ENCODE measurements at places on chromosomes 3 and 15. TPM values are rescaled to one million over a fixed set of nuclear protein-coding genes. Genes with fewer than 3 reads are reported as not detected.

Gene MESP1
- polyA plus RNA-seq = 2.1 TPM

- peaks cover 27% of the 10 kb centered on the region for H3K4me1 ChIP-seq
- no peak for DNase-seq
- H3K27me3 ChIP-seq = no peaks in the 10 kb centered on the region
These were observed 1.1 kb downstream of the NPTN start for GRCh38 chr15:73631915-73632669.

Gene KCNMB2
- polyA plus RNA-seq = 38.0 TPM

DNA sequence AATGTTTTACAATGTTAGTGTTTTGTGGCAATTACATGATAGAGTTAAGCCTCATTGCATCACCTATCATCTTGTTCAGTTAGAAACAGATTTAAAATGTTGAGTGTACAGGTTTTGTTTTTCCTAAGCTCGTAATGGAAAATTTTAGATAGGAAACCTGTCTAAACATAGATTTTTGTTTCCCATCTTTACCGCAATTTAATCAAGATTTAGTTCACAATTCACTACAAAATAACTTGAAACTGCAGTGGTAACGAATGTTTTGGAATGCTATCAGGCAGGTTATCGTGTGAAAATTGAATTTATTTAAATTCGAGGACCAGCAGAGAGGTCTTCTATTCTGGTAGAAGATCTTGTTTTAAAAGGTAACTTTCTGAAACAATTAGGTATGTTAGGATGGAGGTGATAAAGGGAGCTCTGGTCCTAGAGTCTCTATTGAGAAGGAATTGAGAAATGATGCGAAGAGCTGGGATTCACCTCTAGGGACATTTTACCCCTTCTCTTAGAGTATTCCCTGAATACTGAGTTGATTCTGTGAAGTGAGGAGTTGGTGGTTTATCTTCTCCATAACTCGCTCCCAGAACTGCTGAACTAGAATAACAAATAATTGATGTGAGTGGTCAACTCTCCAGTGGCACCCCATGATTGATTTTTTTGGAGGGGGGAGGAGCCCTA lies 1.4 kb downstream of the DOCK3 start:
- H3K27me3 ChIP-seq = no peaks in the 10 kb centered on the region
- no peak overlapping the region for H3K4me3 ChIP-seq
- no peaks in the 10 kb centered on the region for H3K36me3 ChIP-seq
- no peak overlapping the region for H3K27ac ChIP-seq
- H3K4me1 ChIP-seq = no peaks in the 10 kb centered on the region
- DNase-seq = no peak

GRCh38 chr15:93126148-93126547 lies 37.1 kb upstream of the RGMA start:
- H3K27ac ChIP-seq = no peak overlapping the region
- H3K36me3 ChIP-seq = no peaks in the 10 kb centered on the region
- H3K4me3 ChIP-seq = no peak overlapping the region
- DNase-seq = no peak
- no peaks in the 10 kb centered on the region for H3K4me1 ChIP-seq

- no peak overlapping the region for H3K4me3 ChIP-seq
- H3K36me3 ChIP-seq = no peaks in the 10 kb centered on the region
These were observed 10.4 kb downstream of the CLDN11 start for GRCh38 chr3:170429050-170429449.

Gene LRRIQ4
- not detected for polyA plus RNA-seq

Gene TASOR
- polyA plus RNA-seq = 18.5 TPM

- no peak for DNase-seq
- H3K27ac ChIP-seq = no peak overlapping the region
- H3K4me1 ChIP-seq = peaks cover 4% of the 10 kb centered on the region
- H3K36me3 ChIP-seq = no peaks in the 10 kb centered on the region
- H3K27me3 ChIP-seq = no peaks in the 10 kb centered on the region
These were observed 36.0 kb downstream of the SLC25A26 start for GRCh38 chr3:66256806-66257205.

GRCh38 chr3:154584041-154584440 lies 154.1 kb upstream of the GPR149 start:
- H3K4me1 ChIP-seq = no peaks in the 10 kb centered on the region
- no peak for DNase-seq
- no peak overlapping the region for H3K4me3 ChIP-seq
- no peaks in the 10 kb centered on the region for H3K36me3 ChIP-seq
- no peak overlapping the region for H3K27ac ChIP-seq

DNA sequence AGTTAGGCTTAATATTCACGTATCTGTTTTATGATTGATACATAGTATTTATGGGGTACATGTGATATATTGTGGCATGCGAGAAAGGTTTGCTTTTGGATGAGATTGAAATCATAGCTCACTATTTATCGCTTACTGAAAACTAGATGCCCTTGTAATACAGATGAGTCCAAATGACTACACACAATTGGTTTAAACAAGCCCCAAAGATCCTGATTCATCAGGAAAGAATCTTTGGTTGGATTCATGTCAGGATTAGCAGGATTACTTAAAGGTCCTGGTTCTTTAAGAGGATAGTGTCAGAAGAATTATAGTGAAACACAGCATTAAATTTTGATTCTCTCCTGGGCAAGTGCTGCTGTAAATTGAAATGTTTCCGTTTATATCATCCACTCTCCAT lies 18.6 kb upstream of the AADAC start:
- DNase-seq = no peak
- H3K4me1 ChIP-seq = peaks cover 26% of the 10 kb centered on the region
- no peaks in the 10 kb centered on the region for H3K36me3 ChIP-seq
- no peaks in the 10 kb centered on the region for H3K27me3 ChIP-seq
- no peak overlapping the region for H3K27ac ChIP-seq

DNA sequence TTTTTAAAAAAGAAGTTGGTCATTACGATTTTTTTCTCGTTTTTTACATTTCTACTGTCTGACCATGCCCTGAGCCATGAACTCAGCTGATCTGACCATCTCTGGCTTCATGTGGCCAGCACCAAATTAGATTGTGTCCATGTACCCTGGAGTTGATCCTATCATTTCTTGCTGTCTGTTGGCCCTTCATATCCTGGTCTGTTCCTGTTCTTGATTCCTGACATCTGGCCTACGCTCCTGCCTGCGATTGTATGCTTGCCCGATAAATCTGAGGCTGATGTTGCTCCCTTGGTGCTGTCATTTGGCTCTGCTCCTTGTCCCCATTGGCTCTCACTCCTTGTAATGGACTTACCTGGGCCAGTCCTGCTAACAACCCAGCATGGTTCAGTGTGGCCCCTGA lies 89.8 kb upstream of the IGSF10 start:
- no peaks in the 10 kb centered on the region for H3K27me3 ChIP-seq
- no peaks in the 10 kb centered on the region for H3K4me1 ChIP-seq
- no peak overlapping the region for H3K4me3 ChIP-seq
- no peaks in the 10 kb centered on the region for H3K36me3 ChIP-seq
- H3K27ac ChIP-seq = no peak overlapping the region

GRCh38 chr3:100189444-100189964 lies 71.3 kb upstream of the TBC1D23 start:
- H3K36me3 ChIP-seq = no peaks in the 10 kb centered on the region
- H3K4me1 ChIP-seq = no peaks in the 10 kb centered on the region
- H3K4me3 ChIP-seq = no peak overlapping the region
- H3K27ac ChIP-seq = no peak overlapping the region

GRCh38 chr3:176785171-176785570 lies 412.1 kb downstream of the TBL1XR1 start:
- no peaks in the 10 kb centered on the region for H3K27me3 ChIP-seq
- DNase-seq = no peak
- no peaks in the 10 kb centered on the region for H3K36me3 ChIP-seq
- H3K4me1 ChIP-seq = no peaks in the 10 kb centered on the region
- H3K27ac ChIP-seq = no peak overlapping the region

GRCh38 chr3:107508331-107508730 lies 14.4 kb upstream of the BBX start:
- no peaks in the 10 kb centered on the region for H3K4me1 ChIP-seq
- no peaks in the 10 kb centered on the region for H3K27me3 ChIP-seq
- no peaks in the 10 kb centered on the region for H3K36me3 ChIP-seq
- H3K4me3 ChIP-seq = no peak overlapping the region

Gene TMEM44
- 7.4 TPM for polyA plus RNA-seq

- no peaks in the 10 kb centered on the region for H3K36me3 ChIP-seq
- H3K4me1 ChIP-seq = no peaks in the 10 kb centered on the region
- DNase-seq = no peak
- H3K27me3 ChIP-seq = no peaks in the 10 kb centered on the region
These were observed 10.0 kb upstream of the FILIP1L start for GRCh38 chr3:100124201-100124761.

DNA sequence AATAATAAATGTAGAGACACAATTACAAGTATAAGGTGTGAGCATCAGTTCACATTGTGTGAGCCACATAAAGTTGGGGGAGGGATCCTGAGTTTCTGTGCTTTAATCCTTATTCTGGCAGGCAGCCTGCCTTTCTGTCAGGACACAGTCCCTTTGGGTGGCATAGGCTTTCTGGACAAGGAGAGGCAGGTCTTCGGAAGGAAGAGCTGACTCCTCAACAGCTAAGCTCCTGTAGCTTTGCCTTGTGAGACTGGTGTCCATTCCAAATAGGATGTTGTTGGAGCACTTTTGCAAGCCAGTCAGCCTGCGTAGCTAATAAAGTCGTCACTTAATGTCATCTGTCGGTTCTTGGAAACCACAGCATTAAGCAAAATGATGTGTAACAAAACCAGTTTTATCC lies 151.9 kb upstream of the MCTP2 start:
- H3K27ac ChIP-seq = no peak overlapping the region
- H3K4me1 ChIP-seq = no peaks in the 10 kb centered on the region
- no peaks in the 10 kb centered on the region for H3K27me3 ChIP-seq
- H3K4me3 ChIP-seq = no peak overlapping the region
- DNase-seq = no peak

DNA sequence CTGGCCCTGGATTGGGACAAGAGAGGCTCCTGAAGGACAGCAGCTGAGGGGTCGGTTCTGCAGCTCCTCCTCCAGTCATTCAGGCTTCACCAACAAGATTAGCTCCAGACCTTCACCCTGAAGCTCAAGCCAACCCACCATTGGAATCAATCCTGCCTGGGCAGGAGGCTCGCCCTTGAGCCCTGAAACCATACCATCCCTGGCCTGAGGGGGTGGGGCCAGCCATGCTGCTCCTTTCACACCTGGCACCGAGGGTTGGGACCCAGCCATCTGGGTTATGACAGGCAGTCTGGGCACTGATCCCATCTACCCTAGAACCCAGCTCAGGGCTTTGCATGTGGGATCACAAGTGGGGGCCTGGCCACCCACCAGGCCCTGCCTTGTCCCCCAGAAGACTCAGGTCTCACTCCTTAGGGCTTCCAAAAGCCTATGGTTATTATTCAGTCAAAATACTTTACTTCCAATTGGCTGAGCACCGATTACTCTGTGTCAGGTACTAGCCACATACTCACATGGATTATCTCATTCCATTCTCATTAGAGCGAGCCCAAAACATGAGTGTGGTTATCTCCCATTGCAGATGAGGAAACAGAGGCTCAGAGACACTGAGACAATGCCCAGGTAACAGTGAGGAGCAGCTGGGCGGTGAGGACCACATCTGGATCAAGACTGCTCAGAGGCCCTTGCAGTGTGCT lies 3.1 kb downstream of the ABHD14B start:
- peaks cover 15% of the 10 kb centered on the region for H3K4me1 ChIP-seq
- no peaks in the 10 kb centered on the region for H3K27me3 ChIP-seq
- H3K4me3 ChIP-seq = no peak overlapping the region
- peak overlapping the region; percentile 54 for H3K27ac ChIP-seq
- DNase-seq = peak; percentile 85

Gene GOLGA8T
- 0.21 TPM for polyA plus RNA-seq

- H3K4me3 ChIP-seq = no peak overlapping the region
- H3K27me3 ChIP-seq = no peaks in the 10 kb centered on the region
- H3K4me1 ChIP-seq = no peaks in the 10 kb centered on the region
- no peak for DNase-seq
These were observed 8.4 kb upstream of the ANP32A start for GRCh38 chr15:68829068-68829467.

Gene IRAK2
- polyA plus RNA-seq = 1.2 TPM

DNA sequence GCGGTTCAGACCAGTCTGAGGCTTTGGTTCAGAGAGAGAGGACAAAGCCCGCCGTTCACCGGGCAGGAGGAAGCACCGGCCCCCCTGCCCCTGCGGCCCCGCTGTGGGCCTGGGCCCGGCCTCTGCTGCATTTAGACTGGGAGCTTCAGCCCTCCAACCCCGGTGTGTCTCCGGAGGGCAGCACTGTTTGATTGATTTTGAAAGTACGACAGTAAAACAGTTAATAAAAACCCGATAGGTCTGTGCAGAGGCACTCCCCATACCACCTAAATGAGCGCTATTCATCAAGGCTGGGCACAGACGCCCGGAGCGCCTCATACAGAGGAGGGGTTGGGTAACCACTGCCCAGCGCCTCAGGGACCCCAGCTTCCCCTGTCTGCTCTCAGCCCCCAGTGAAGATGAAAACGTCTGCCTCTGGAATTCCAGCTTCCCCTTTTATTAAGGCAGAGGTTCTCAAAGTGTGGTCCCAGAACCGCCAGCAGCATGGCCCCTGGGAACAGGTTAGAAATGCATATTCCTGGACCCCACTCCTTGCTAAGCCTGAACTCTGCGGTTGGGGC lies 256.7 kb upstream of the TLE3 start:
- H3K27ac ChIP-seq = no peak overlapping the region
- H3K4me3 ChIP-seq = no peak overlapping the region
- no peaks in the 10 kb centered on the region for H3K4me1 ChIP-seq
- H3K27me3 ChIP-seq = no peaks in the 10 kb centered on the region
- no peak for DNase-seq

Gene HRG
- polyA plus RNA-seq = not detected

DNA sequence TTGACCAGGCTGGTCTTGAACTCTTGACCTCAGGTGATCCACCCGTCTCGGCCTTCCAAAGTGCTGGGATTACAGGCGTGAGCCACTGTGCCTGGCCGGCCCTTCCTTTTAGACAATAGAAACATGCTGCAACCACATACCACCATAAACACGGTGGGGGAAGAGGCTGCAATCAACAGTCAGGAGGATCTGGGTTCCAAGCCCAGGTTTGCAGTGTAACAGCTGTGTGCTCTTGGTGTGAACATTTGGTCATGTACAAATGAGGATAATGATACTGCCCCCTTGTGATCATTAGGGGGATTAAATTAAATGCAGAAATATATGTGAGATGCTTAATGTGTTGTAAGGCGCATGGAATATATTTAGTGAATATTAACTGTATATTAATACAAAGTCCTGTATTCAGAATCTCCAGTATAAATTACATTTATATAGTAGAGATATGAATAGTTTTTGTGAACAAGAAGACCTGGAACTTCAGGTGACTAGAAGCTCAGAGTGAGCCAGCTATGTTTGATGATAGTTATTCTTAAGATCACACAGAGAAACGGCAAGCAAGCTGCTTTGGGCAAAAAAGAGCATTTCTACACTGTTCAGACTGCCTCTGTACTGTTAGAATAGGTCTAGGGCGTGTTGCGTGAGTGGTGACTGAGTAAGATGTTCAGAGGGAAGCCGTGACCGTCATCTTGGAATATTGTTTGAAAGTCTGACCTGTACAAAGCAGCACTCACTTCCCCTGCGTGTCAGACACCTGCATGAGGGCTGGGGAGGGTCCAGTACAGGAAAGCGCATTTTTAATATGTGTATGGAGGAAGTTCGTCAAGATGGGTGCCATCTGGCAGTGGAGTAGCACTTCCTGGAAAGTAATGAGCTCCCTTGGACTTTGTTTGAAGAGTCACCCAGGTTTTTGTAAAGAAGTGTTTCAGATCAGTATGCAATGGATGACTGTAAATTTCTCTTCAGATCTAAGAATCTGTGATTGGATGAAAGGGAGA lies 125.8 kb downstream of the PGPEP1L start:
- peaks cover 3% of the 10 kb centered on the region for H3K4me1 ChIP-seq
- no peak overlapping the region for H3K27ac ChIP-seq
- no peak for DNase-seq
- H3K27me3 ChIP-seq = no peaks in the 10 kb centered on the region
- H3K36me3 ChIP-seq = no peaks in the 10 kb centered on the region
